ENCODE measurements at places on chromosomes 7 and 10.

DNA sequence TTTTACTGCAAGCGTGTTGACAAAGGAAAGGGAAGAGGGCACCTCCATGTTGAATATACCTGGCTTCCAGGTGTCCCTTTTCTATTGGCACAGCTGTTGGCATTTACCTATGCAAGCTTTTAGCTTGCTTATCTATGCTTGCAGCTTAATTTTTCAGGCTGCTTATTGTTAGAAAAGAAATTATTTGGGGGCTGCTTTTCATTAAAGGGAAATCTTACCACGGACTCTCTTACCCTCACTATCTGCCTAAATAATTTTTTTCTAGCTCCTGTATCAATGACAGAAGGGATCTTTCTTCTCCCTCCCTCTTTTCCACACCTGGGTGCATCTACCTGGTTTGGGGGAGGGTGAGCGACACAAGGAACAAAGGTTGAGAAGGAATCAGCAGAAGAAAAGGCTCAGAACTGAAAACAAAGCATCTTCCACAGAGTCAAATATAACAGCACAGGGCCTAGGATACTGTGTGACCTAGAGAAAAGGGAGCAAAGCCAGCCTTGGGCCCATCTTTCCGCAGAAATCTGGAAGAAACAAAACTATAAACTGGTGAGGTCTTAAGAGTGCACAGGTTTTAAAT is 15.2 kb upstream of the GJC3 start:
- DNase-seq: no peak

- DNase-seq: no peak
Observed at GRCh38 chr7:4602905-4603842, 78.9 kb upstream of the FOXK1 start.

DNA sequence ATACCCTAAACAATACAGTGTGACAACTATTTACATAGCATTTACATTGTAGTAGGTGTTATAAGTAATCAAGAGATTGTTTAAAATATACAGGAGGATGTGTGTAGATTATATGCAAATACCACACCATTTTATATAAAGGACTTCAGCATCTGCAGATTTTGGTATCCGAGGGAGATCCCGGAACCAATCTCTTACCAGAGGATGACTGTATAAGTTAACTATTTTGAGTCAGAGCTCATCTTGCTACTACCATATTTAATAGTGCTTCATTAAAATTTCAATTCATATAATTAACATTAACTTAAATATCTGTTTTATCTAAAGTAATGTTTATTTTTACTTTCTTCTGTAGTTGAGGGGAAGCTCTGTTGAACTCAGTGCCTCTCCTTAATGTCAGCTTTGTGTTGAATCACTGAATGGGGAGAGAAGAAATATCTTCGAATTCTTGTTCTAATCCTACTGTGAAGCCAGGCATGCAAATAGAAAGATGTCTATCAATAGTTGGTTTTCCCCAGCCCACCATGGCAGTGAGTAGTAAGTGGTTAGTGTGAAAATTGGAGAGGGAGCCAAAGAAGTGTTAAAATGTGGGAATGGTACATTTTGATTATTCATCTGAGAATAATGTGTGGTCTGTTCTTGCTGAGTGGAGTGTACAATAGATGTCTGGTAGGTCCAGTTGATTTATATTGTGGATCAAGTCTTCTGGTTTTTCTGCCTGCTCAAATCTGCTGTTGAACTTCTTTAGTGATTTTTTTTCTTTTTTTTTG is 90.1 kb upstream of the CYP26C1 start:
- DNase-seq: no peak

DNA sequence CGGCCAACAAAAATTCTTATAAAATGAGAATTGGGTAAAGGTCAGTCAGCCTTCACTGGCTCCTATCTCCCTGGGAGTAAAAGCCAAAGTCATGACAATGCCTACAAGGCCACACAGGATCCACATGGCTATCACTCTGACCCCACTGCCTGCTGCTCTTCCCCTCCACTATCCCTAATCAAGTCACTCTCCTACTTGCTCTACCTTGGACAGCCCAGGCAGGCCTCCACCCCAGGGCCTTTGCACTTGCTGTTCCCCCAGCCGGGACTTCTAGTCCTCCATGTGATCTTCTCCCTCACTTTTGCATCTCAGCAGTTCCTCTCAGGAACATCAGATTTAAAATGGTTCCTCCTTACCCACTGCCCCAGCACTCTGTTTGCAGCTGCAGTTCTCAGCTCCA is 50.6 kb downstream of the PRR15 start:
- DNase-seq: no peak

GRCh38 chr10:31644931-31645633 is 283.5 kb downstream of the ARHGAP12 start:
- no peak for DNase-seq

DNA sequence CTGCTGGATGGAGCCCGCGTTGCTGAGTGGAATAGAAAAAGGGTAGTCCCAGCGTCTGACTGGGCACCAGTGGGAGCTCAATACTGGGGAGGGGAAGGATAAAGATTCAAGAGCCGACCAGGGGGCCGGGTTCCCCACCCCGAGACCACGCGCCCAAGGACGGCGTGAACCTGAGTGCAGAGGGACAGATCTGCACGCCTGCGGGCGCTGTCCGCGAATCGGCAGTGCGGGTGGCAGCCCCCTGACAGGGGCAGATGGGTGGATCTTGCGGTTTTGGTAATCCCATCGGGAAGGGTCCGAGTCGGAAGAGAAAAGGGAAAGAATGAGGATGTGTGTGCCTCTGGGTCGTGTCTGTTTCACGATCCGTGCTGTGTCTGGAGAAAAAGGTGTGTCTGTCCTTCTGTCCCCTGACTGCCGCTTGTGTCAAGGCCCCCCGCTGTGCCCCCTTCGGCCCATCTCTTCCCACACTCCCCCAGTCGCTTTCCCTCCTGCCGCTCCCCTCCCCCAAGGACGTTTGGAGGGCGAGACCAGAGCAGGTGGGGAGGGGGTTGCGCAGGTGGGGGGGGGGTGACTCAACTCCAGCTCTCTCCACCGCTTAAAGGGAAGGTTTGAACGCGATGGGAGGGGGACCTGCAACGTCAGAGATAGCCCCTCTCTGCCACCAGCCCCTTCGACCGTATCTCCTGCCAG is 734 bp upstream of the VGF start:
- peak; percentile 13 for DNase-seq

GRCh38 chr7:105866102-105866801 is 10.1 kb downstream of the ATXN7L1 start:
- no peak for DNase-seq

DNA sequence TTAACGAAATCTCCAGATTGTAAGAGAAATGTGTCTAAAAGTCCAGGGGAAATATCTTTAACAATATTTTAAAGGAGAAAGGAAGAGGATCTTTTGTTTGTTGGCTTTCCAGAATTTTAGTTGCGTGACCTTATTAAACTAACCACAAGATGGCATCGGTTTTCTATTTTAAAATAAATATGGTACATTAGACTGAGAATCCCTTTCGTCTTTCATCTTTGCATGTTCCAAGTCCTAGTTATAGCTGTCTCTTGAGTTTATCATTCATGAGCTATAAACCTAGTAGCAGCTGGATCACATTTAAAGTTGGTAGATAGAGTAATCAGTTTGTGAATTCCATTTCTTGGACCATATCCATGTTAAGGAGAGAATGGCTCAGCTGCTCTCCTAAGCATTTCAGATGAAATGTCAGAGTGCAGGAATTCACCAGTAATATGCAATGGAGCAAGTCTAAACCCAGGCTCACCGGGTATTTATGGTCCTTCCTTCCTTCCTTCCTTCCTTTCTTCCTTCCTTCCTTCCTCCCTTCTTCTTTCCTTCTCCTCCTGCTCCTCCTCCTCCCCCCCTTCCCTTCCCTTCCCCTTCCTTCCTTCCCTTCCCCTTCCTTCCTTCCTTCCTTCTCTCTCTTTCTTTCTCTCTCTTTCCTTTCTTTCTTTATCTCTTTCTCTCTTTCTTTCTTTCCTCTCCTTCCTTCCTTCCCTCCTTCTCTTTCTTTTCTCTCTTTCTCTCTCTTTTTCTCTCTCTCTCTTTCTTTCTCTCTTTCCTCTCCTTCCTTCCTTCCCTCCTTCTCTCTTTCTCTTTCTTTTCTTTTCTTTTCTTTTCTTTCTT is 57.8 kb upstream of the RAB18 start:
- no peak for DNase-seq

GRCh38 chr7:68381731-68382130 is 1216.5 kb upstream of the AUTS2 start:
- no peak for DNase-seq

GRCh38 chr10:78470267-78471103 is 436.8 kb downstream of the RPS24 start:
- DNase-seq: no peak

GRCh38 chr7:1724118-1724910 is 54.2 kb downstream of the ELFN1 start:
- DNase-seq: no peak

DNA sequence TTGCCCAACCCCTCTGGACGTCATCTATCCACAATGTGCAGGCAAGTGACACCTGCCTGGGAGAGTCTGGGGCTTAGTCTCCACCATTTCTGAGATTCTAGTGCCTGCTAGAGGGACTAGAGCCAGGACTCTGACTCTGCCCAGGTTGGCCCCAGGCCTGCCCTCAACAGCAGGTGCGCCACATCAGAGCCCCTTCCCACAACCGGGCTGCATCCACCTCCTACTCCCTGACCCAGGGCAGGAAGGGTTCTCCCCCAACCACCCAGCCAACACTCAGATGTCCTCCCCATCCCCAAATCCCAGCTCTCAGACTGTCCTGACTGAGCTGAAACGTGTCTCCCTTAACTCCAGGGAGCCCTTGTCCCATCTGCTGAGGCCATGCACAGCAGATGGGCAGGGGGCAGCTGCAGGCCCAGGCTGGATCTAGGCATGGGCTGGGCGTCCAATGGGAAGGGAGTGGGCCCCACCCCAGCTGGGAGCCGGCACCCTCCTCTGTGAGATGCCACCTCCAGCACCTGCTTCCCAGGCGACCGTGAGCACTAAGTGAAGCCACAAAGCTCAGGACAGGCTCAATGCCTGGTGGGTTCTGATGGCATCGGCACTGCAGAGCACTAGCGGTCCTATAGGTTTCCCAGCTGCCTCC is 49.2 kb downstream of the RASGEF1A start:
- no peak for DNase-seq
